ENCODE measurements at places on chromosomes 3 and 15. TPM values are rescaled to one million over a fixed set of nuclear protein-coding genes. Genes with fewer than 3 reads are reported as not detected.

SLCO2A1 gene
- 1.6 TPM for total RNA-seq

TMEM212 gene
- not detected for total RNA-seq

CASR gene
- not detected for total RNA-seq

SPINT1 gene
- total RNA-seq: 1.3 TPM

ROPN1 gene
- not detected for total RNA-seq

HTR3C gene
- total RNA-seq: 0.14 TPM

NPAP1 gene
- not detected for total RNA-seq

SLC9C1 gene
- total RNA-seq: not detected

SAMMSON gene
- total RNA-seq: not detected

ATP10A gene
- 2.6 TPM for total RNA-seq

ARHGEF3 gene
- total RNA-seq: 10.0 TPM

P2RY13 gene
- total RNA-seq: not detected

GPR156 gene
- 0.44 TPM for total RNA-seq

SCN5A gene
- 1.1 TPM for total RNA-seq

SCN11A gene
- total RNA-seq: under 0.01 TPM

GOLGA8M gene
- total RNA-seq: not detected

GOLGA6B gene
- total RNA-seq: not detected

LMAN1L gene
- total RNA-seq: not detected

RNF111 gene
- 28.1 TPM for total RNA-seq

KLHL6 gene
- under 0.01 TPM for total RNA-seq

PLA2G4E gene
- total RNA-seq: not detected

CA12 gene
- 7.3 TPM for total RNA-seq

IMPG2 gene
- 0.14 TPM for total RNA-seq
